ENCODE measurements at places on chromosomes 3 and 15. TPM values are rescaled to one million over a fixed set of nuclear protein-coding genes. Genes with fewer than 3 reads are reported as not detected.
A peak's percentile ranks its signal among the peaks of the same experiment; 100 is the strongest.

DNA sequence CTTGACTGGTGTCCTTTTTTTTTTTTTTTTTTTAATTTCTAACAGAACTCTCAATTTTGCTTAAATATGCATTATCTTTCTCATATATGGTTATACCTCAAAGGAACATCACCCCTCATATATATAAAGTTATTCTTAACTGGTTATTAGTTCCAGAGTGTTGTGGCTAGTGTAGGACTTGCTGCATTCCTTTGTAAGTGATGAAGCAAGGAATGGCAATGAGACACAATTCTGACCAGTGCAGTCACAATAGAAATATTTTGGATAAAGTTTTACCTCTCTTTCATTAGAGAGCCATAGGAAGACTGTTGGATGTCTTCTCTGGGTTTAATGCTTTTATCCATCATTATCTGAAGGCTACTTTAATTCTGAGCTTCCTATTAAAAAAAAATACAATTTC is 75.5 kb upstream of the CBLB start:
- DNase-seq = no peak

SLC22A13 gene
- 0.43 TPM for total RNA-seq

GRCh38 chr3:63674586-63674985 is 22.1 kb downstream of the SNTN start:
- DNase-seq = no peak

DNA sequence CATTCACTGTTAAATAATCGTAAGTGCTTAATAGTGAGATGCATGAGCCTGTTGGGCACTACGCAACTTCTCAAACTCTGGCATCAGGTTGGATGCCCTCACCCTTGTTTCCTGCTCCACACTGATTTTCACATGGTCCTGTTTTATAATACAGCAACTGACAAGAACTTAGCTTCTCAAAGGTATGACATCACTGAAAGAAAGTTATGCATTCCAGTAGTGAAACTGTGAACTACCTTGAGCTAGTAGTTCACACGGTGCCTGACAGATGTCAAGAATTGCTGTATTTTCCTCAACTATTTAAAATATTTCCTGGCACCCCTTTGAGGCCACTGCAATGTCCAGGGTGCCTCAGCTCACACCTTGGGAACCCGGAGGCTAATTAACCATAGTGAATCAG is 327.5 kb downstream of the RORA start:
- DNase-seq = no peak

GRCh38 chr15:99051308-99051707 is 43.7 kb upstream of the PGPEP1L start:
- no peak for DNase-seq

- DNase-seq = no peak
Measured at GRCh38 chr3:194766845-194767244, 81.2 kb downstream of the FAM43A start.

- DNase-seq = no peak
Measured at GRCh38 chr3:46013316-46014094, 13.8 kb downstream of the XCR1 start.

CD86 gene
- not detected for total RNA-seq

GRCh38 chr15:84616235-84616634 is 15.4 kb downstream of the ZSCAN2 start:
- DNase-seq = no peak

LDHAL6B gene
- not detected for total RNA-seq

- DNase-seq = no peak
Measured at GRCh38 chr3:143132246-143132980, 12.8 kb downstream of the CHST2 start.

DNA sequence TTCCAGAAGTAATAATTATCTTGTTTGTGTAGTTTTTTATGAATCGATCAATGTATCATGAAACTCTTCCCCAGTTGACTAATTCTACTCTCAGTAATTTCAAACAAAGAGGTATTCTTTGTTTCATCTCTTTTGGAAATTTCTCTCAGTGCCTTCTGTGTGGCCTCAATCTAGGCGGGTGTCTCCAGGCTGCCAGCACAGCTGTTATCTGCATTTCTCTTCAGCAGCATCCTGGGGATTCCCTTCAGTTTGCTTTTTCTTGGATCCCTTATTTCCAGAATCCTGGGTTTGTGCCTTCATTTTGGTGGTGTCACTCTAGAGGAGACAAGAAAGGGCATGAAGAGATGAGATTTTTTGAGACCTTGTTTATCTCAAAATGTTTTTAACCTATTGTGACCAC is 22.7 kb downstream of the NIPA2 start:
- DNase-seq = no peak

- DNase-seq = no peak
Measured at GRCh38 chr15:100016632-100017031, 283.4 kb upstream of the LYSMD4 start.

DNA sequence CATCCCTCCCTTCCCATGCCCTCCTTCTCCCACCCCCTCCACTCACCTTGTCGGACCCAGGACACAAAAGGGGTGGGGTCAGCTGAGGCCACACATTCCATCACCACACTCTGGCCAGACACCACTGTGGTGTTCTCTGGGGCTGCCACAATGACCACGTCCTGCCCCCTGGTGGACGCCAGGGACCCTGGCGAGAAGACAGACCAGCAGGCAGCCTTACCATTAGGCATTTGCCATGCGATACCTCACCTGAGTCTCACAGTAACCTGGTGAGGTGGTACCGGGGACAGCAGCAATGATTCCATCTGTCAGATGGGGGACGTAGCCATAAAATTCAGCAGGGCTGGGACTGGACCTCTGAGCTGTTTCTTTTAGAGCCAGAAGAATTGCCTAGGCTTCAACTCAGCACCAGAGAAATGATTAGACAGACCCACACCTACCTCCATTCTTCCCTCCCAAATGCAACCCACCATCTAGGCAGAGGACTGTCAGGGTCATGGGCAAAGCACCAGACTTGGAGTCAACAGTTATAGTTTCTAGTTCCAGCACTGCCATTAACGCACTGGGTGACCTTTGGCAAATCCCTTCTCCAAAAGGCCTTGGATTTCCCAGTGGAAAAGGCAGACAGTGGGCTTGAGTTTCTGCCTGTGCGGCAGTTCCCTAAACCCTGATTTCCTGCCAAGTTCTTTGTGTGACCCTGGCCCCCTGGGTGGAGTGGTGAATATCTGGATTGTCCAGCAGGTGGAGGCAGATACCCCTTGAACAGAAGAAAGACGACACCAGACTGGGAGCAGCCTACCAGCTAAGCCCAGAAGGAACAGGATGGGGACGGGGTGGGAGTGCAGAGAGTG is 21.8 kb downstream of the IGDCC4 start:
- DNase-seq = peak; percentile 78

GRCh38 chr3:56874269-56874668 is 72.5 kb upstream of the ARHGEF3 start:
- peak; percentile 55 for DNase-seq

- peak; percentile 27 for DNase-seq
Measured at GRCh38 chr15:60760646-60761504, 281.9 kb upstream of the ICE2 start.

- DNase-seq = no peak
Measured at GRCh38 chr15:51098331-51098619, 3.6 kb upstream of the TNFAIP8L3 start.

GRCh38 chr3:133383741-133384140 is 16.1 kb upstream of the BFSP2 start:
- no peak for DNase-seq

DNA sequence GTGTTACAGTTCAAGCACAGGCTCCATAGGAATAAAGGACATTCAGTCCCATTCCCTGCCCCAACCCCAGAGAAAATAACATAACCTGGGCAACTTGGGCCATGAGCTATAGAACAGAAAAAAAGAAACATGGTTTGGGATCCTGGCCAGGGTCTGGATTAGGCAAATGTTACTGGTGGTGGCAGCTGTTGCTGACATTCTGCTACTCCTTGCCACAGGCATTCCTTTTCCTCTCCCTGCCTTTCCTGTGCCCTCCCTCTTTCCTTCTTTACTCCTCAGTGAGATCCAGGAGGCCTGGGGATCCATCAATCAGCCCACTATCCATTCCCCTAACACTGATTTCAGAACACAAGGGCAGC is 129.1 kb downstream of the NTRK3 start:
- no peak for DNase-seq

GRCh38 chr3:177730814-177731213 is 533.5 kb upstream of the TBL1XR1 start:
- no peak for DNase-seq

GOLGA8S gene
- under 0.01 TPM for total RNA-seq

GRCh38 chr3:116051040-116051439 is 394.2 kb downstream of the LSAMP start:
- DNase-seq = no peak

DNA sequence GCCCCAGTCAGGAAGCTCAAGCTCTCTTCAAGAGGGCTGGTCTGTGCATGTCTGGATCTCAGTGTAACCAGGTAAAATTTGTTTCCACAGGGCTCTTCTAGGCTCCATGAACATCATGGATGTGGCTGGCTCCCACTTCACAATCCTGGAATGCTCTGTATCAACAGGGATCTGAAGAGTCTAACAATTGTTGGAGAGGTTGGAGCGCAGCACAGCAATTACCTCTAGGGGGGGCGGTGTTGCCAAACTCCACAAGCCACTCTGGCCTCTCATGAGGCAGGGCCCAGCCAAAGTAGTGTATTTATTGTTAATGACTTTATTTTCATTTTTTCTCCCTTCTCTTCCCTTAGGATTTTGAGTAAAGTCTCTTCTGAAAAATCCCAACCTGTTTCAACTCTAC is 6.1 kb upstream of the EIF2B5 start:
- peak; percentile 58 for DNase-seq

SOX14 gene
- not detected for total RNA-seq

- no peak for DNase-seq
Measured at GRCh38 chr3:34646911-34647460, 848.6 kb downstream of the PDCD6IP start.

GRCh38 chr3:148861277-148861869 is 3.7 kb upstream of the CPA3 start:
- peak; percentile 53 for DNase-seq

RETNLB gene
- total RNA-seq = not detected

GRCh38 chr3:188431040-188431439 is 277.1 kb downstream of the LPP start:
- no peak for DNase-seq

GRCh38 chr3:148379763-148380382 is 317.8 kb upstream of the AGTR1 start:
- peak; percentile 59 for DNase-seq

DNA sequence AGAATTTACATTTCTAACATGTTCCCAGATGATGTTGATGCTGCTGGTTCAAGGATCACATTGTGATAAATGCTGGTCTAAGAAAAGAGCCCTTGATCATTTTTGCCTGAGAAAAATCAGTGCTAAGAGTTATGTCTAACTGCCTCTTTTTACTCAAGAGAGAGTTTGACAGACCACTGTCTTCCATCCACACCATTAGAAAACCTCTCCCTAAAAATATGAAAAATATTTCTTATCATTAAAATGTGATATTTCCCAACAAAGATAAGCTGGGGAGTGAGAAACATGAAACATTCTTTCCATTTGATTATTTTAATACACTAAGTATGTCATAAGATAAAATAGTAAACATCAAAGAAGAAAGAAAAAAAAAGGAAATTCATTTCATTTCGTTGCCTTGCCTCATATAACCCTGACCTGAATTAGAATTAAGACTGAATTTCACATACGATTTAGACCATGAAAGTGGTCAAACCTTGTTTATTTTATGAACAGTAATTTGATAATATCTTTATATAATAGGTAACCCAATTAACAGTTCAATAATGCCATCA is 471.8 kb upstream of the ARHGEF26 start:
- DNase-seq = no peak
